ENCODE measurements at places on chromosomes 1 and 21.

GRCh38 chr1:22365331-22366295 lies 86.0 kb upstream of the ZBTB40 start:
- no peak for DNase-seq

DNA sequence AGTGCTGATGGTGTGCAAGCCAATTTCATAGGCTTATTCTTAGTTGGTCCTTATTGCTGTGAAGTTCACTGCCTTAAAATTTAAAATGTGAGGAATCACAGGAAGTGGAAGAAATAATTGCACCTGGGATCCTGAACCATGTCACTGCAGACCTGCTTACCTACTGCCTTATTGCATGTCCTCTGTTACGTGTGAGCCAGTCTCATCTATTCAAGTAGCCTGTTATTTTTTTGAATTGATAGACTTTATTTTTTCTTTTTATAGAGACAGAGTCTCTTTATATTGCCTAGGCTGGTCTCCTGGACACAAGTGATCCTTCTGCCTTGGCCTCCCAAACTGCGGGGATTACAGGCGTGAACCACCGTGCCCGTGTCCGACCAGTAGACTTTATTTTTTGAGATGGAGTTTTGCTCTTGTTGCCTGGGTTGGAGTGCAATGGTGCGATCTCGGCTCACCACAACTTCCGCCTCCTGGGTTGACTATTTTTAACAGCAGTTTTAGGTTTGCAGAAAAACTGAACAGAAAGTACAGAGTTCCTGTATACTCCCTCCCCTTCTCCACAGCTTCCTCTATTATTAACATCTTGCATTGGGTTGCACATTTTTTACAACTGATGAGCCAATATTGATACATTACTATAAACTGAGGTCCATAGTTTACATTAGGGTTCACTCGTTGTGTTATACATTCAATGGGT lies 14.0 kb upstream of the DISC1 start:
- DNase-seq: no peak

DNA sequence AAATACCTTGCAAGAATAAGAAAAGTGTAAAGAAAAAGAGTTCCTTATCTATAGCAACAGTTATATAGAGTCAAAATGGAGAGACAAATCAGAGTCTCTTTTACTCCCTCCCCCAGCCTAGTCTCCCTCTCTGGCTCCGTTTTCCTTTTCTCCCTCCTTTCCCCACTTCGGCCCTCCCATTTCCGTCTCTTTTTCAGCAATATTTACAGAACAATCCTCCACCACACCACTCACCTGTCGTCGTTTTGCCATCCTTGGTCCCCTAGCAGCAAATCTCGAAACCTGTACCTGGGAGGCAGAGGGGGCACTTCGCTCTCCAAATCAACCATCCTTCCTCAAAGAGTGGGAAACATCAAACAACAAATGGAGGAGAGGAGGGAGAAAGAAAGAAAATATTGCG lies 259 bp downstream of the KCNT2 start:
- DNase-seq: no peak

DNA sequence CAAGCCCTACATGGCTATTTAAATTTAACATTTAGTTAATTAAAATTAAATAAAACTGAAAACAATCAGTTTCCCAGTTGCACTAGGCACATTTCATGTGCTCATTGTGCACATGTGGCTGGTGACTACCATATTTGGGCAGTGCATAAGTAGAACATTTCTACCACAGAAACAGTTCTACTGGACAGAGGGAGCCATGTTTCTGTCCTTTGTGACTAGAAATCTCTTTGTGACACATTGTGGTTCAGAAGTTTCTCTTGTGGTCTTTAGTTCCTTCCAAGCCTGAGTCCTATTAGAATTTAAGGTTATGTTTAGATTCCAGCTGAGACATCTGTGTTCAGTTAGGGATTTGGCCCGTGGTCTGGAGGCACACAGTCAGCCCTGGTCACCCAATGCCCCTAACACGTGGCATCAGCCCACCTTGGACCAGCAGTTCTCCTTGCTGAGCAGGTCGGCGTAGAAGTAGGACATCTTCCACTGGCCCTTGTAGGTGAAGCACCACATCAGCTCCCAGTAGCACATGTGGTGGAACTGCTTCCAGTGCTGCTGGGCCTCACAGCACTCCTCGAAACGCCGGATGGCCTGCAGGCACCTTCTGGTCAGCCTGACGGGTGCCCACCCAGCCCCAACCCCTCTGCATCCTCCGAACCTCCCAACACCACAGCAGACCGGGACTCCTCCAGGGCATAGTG lies 29.1 kb downstream of the TTC39A start:
- DNase-seq: no peak

GRCh38 chr1:232084584-232085223 lies 458.1 kb downstream of the DISC1 start:
- no peak for DNase-seq

DNA sequence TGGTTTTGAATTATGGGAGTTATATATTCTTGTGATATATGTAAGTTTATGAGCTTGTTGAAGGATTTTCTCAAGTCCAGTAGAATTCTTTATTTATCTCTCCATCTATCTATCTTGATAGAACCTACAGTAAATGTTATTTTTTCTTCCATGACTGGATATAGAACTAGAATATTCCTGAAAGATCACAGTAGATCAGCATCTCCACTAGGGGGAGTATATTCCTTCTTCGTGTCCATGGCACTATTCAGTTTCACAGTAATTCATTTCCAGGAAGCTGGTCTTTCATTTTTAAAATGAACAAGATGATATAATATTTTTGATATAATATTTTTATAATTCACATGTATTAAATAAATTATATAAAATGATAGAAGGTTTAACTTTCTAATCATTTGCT lies 18.8 kb downstream of the TMPRSS15 start:
- DNase-seq: no peak

DNA sequence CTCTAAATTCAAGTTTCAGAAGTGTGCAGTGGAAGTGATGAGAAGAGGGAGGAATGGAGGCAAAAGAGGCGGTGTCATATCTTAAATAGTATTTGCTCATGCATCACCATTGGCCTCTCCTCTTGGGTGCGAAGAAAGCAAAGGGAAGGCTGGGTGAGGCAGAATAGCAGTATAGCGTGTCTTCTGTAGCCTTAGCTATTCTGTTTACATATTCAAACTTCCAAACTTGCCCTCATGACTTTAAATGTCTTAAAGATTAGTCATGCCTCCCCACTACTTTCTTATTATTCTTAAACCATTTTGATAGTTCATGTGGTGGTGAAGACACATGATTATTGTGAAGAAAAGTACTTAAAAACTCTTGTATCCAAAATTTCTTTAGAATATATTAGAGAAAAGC lies 104.6 kb upstream of the TENT5C start:
- DNase-seq: no peak

GRCh38 chr1:221440658-221441057 lies 301.2 kb downstream of the DUSP10 start:
- DNase-seq: no peak

DNA sequence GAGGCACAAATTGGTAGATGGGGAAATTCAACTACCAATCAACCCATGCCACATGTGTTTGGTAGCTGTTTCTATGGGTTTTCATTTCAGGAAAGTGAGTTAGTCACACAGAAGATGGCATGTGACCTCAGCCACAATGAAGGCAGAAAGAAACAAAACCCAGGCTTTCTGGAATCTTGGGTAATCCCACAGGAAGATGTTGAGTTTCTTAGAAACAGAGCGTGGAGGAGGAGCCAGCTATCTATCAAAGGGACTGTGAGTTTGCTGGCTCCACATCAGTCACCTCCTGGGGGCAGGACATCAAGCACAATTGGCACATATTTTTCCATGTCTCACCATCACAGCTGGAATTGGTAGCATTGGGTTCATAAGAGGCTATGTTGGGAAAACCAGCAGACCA lies 188.9 kb upstream of the PLXNA2 start:
- DNase-seq: no peak

DNA sequence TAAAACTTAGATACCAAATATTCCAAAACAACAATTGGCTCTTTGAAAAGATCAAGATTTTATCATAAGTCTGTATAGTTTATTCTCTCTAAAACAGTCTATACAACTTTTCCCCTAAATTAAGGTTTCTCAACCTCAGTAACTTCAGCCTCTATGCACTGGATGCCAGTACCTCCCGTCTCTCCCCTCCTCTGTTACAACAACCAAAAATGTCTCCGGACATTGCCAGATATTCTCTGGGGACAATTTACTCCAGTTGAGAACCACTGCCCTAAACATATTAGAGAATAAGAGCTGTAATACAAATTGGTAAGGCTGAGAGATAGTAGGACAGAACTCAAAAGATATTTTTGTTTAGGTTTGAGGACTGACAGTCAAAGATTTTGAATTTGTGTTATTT lies 71.6 kb downstream of the TMEM200B start:
- no peak for DNase-seq

DNA sequence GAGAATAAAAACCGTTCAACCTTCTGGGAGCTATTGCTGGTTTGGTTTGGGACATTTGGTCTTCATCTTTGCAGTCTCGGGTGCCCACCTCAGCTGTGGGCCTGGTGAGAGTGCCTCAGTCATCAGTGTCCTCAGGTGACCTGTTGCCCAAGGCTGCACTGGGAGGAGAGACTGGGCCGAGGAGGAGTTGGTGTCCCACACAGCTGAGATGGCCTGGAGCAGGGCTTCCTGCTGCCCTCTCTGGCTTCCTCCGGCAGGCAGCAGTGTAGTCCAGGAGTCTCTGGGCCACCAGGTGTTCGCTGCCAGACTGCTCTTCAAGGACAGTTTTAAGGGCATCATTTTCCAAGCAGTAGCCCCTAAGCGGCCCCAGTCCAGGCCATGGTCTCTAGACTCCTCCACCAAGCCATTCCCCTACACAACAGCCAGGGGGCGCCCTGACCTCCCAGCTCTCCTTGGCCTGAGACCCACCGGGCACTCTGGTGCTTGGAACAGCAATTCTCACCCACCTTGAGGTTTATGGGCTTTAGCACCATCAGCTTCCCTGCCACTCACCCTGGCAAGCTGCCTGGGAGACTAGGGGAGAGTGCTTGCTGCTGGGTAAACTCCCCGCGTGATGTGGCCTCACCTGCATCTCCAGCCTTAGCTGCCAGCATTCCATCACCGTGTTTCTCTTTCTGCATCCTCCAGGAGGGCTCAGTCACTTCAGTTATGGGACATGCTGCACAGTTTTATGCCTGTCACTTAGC lies 9.1 kb upstream of the SYTL1 start:
- DNase-seq: peak; percentile 58

DNA sequence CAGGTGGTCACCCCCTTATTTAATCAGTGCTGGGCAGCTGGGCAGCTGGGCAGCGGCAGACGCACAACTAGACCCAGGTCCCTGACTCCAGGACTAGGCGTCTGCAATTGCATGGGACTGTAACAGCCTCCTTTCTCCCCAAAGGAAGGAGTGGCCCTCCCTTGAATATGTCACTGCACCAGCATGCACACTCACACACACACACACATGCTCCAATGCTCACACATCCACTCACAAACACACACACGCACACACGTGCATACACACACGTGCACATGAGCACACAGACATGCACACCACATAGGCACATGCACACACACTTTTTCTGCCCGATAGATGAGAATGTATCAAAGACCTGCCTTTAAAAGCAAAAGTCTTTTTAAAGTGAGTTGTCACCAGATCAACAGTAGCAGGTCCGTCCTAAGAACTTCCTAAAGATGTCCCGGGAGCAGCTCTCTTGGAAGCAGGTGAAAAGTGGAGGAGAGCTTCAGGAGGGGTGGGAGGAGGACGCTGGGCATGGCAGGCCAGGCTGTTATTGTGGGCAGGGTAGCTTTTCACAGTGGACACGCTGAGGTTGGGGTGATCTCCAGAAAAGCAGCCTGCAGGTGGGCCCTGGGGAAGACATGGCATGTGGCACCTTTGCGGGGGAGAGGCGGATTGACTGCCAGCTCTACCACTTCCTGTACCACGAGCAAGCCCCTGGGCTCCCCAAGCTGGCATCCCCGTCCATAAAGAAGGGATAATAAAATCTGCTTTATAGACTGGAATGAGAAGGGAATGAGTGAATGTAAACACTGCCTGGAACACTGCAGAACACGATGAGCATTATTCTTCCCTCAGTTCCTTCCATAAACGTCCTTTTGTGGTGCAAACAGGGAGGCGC lies 1.7 kb downstream of the PDE9A start:
- DNase-seq: no peak

- peak; percentile 45 for DNase-seq
Measured at GRCh38 chr1:41891199-41891896, 27.4 kb downstream of the HIVEP3 start.

- peak; percentile 40 for DNase-seq
Measured at GRCh38 chr1:247373721-247374141, 42.1 kb upstream of the ZNF496 start.

GRCh38 chr1:59238333-59238934 lies 58.5 kb upstream of the FGGY start:
- DNase-seq: no peak

GRCh38 chr1:66580081-66580480 lies 46.1 kb downstream of the SGIP1 start:
- no peak for DNase-seq

DNA sequence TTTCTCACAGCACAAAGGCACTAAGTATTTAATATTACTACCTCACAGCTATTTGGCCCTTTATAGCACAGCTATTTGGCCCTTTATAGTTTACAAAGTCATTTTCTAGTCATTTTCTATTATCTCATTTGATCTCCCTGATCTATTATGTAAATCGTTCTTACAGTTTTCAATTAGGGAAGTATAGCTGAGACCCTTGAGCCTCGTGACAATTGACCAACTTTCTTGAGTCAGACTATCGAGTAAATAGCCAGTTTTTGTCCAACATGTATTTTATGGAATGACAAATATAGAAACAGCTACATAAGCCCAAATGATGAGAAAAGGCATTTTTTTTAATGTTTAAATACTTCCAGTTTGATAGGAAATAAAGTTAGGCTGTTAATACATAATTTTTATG lies 7.0 kb upstream of the ANGPTL1 start:
- DNase-seq: no peak

DNA sequence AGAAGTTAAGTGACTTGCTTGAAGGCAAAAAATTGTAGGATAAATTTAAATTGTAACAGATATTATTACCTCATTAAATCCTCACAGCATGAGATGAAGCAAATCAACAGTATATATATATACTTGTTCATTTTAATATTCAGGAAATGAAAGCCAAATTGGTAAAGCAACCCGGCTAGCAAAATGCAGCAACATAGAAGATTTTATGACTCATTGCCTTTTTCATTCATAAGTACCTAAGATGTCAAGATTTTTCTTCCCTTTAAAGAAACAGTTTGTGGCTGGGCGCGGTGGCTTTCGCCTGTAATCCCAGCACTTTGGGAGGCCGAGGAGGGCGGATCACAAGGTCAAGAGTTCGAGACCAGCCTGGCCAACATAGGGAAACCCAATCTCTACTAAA lies 190.5 kb upstream of the NRIP1 start:
- DNase-seq: no peak

DNA sequence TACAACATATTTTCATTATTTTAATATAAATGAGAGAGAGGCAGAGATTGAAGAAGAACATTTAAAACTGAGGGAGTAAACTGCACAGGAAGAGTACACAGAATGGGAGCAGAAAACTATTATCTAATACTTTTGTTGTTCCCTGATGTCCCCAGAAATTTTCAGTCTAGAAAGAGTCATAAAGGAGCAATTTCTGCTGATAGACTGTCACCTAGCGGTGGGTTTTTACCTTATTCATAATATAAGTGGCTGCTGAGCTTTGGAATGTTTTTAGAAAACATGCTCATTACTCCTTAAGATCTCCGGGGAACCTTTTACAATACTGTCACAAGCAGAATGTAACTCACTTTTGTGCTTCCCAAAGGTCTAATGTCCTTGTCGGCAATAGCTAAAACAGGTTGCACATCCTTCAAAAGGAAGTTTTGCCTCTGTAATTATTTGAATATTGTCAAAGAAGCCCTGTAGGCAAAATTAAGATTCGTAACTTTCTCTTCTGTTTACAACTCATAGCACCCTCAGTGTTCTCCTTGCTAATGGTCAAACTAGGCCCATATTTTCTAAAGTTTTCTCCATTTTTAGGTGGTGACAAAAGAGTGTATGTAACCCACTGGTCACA lies 4.9 kb upstream of the NPL start:
- DNase-seq: no peak

Measured in T-helper 17 cell (primary cell).